GM13977 (cell line): ENCODE measurements at places on chromosomes 2 and 18.

GRCh38 chr2:24521162-24521857, 30.3 kb downstream of the NCOA1 start:
- no peak for DNase-seq

DNA sequence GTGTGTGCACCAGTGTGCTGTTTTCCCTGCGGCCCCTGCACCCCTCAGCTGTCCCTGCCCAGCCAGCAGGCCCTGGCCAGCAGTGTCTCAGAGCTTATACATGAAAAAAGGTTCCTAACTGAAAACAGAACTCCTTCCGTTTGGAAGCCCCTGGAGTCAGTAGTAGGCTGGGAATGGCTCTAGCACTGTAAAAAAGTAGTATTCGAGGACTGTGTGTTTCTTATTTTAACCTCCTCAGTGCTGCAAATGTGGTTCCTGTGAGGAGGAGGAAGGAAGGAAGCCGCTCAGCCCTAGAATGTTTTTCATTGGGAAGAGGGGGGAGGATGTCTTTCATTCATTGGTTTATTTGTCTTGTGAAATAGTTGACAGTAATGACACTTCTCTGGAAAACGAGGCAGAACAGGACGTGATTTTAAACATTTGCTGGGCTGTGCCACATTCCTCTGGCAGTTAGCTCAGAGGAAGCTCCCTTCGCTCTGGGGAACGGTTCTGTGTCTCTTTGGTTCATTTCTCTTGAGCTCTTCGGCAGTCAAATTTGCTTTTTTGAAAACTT, 103.5 kb downstream of the SPTBN1 start:
- DNase-seq, result no peak

GRCh38 chr2:132404056-132404455, 12.5 kb upstream of the GPR39 start:
- no peak for DNase-seq

DNA sequence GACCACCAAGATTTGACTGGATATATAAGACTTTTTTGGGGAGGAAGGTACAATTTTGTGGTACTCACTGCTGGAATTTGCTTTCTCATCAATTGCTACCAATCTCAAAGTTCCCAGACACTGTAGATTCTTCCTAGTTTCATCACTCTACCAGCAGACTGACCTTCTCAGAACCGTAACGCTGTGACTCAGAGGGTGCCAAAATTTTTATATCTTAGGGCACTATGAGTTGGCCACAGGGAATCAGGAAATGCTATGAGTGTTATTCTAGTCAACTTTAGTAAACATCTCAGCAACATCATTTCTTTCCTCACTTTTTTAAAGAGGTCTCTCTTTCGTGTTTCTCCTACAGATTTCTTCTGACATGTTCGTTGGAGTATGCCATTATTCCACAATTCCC, 499.0 kb downstream of the TMX3 start:
- DNase-seq, result no peak

GRCh38 chr2:95531254-95531771, 46.8 kb upstream of the TRIM43B start:
- no peak for DNase-seq

DNA sequence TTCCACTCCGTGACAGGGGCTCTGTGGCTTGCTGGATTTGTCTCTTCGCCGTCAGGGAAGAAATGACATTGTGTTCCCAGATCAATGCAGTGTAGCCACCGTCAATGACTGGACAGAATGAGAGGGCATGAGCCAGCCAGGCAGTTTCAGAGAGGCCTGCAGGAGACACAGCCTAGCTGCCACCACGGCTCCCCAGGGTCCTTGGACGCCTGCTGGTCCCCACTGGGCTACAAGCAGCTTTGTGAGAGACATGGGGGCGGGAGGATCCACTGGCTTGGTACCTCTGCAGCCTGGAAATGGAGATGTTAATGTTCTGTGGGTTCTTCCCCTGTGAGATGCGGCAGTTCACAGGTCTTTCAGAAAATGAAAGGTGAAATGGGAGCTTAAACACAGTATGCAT, 12.1 kb upstream of the AMER3 start:
- DNase-seq, result no peak
